ENCODE measurements at places on chromosomes 6 and 20.

DNA sequence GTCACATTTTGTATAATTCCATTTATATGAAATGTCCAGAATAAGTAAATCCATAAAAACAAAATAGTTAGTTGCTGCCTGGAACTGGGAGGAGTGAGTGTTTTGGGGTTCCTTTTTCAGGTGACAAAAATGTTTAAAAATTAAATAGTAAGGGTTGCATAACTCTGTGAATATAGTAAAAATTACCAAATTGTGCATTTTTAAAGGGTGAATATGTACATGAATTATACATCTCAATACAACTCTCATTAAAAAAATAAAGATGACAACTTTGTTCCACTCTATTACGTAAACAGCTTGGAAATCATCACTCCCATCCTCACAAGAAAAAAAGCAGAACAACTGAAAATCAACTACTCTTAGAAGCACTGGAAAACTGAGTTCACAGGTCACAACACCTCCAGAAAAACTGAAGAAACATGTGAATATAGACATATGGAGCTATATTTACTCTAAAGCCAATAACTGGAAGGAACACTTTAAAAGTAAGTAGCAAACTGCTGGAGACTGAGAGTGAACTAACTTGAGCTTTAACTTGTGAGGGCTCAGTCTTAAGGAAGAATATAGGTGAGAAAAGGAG, 40.0 kb downstream of the RANBP9 start:
- no peak for DNase-seq

- no peak for DNase-seq
Measured at GRCh38 chr6:119347466-119348095, 2.0 kb downstream of the MAN1A1 start.

DNA sequence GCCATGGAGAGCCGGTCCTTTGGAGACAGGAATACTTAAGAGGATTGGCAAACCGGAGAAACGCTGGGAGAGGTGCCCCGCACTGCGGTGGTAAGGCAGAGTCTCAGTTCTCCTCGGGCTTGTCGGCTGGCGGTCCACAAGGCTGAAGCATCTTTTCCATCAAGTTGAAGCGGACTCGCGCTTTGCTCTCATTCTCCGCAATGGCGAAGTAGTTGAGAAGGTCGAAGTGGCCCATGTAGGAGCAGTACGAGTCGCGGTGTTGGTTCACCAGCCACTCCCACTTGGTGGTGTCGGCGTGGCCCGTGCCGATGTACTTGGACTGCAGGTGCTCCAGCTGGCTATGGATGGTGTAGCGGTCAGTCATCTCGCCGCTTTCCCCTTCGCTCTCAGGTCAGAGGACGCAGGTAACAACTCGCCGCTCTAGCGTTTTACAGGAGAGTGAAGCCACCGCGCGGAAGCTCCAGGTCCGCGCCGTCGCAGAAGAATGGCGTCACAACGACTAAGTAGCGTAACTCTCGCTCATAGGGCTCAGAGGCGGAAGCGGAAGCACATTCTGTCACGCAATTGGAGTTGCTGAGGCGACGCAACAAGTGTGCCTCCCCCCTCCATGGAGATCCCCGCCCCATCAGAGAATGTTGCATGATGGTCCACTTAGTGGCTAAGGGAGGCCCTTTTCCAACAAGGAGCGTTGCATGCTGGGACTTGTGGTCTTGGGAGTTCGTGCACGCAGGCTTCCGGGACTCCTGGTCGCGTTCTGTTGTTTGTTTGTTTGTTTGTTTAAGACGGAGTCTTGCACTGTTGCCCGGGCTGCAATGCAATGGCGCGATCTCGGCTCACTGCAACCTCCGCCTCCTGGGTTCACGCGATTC, at the start of gene SF3B5:
SF3B5 (minus strand) TSS at position 440 of the 869 bp plus-strand sequence; CDS start at position 364, 76 bp downstream.
- peak; percentile 98 for DNase-seq

DNA sequence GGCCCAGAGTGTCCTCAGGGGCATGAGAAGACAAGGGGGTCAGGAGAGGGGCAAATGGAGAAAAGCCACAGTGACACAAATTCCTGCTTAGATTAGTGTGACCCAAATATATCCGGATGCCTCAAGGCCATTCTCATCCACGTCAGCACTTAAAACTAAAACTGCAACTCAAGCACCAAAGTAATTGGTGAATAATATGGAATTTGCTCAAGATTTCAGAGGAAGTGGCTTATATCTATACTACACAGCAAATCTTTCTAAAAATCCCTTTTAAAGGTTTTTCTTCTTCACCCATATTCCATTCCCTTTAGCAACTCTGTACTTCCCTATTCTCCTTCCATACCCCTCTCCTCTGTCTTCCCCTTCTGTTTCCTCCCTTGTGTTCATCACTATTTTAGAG, 15.2 kb downstream of the DEF6 start:
- no peak for DNase-seq

DNA sequence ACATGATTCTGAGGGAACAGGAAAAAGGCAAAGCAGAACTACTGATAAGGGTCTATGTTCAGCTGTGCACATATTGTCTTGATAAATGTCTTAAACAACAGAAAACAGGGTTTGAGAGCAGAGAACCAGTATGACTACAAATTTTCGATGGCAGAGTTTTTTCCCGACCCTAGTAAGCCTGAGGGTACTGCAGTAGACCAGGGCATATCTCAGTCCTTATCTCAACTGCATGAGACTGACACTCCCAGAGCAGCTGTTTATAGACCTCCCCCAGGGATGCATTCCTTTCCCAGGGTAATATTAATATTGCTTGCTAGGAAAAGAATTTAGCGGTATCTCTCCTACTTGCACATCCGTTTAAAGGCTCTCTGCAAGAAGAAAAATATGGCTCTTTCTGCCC, 1176.8 kb upstream of the ADGRB3 start:
- no peak for DNase-seq

GRCh38 chr6:134147034-134147533, 94.7 kb upstream of the SLC2A12 start:
- no peak for DNase-seq

GRCh38 chr6:55578537-55579363, at the start of gene HMGCLL1:
HMGCLL1 (minus strand) TSS chr6:55579192; CDS start chr6:55579055, 137 bp downstream.
- DNase-seq: no peak

GRCh38 chr6:30719356-30719755, 796 bp upstream of the TUBB start:
- no peak for DNase-seq

DNA sequence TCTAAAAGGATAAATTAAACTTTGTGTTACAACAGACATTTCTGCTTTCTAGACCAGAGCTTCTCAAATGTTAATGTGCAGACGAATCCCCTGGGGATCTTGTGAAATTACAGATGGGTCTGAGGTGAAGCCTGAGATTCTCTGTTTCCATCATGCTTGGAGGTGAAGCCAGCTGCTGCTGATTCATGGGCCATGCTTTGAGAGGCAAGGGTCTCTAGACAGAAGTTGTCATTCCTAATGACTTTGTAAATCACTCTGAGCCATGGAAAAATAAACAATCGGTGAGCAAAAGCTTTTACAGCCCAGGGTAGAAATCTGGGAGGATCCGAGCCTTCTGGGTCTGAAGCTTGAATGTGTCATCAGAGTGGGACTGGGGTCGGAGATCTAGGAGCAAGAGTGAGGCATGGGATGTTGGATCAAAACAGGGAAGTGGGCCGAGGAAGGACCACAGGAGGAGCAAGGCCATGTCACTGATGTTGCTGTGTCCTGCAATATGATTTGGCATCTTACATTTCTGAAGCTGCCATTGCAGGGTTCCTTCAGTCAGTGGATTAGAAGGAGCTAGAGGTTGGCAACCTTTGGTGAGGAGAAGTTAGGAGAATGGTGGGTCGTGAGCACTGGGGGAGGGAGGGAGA, 77.3 kb downstream of the TRMT11 start:
- no peak for DNase-seq

DNA sequence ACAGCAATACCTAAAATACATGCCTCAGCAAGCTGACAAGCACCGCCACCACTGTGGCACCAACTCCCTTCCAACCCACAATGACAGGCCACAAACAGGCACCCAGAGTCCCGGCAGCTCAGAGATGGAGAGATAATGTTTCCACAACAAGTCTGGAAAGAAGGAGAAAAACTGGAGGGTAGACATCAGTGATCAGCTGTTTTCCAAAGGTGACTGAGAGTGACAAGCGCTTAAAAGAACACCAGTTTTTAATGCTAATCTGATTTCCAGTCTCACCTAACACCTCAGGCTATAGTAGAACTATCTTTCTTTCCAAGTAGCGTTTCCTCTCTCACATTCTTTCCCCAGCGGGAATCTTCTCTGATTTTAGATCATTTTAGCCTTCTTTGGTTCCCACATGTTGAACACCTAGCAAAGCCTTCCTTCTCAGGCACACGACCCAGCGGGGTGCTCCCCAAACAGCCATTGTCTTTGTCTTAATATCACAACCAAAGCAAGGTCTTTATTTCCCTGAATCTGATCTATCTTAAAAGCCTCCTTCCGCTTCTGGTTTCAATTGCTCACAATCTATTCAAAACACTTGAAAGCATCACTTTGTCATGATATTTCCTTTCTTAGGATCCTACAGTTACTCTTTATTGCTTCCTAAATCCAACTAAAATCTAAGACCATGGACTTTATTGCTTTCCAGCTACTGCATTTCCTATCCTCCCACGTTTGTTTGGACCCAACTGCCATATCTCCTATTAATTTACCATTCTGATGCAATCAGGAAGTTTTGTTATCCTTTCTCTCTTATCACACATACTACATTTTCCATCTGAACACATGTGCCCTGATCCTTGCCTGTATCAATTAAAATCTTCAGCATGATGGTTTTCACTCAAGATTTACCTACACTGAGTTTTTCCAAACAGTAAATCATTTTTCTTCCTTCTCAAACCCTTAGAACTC, 282.7 kb downstream of the ADGB start:
- DNase-seq: no peak

- DNase-seq: no peak
Measured at GRCh38 chr6:13528777-13529343, 41.5 kb upstream of the GFOD1 start.

- peak; percentile 58 for DNase-seq
Measured at GRCh38 chr20:11544029-11544678, 373.5 kb upstream of the BTBD3 start.

DNA sequence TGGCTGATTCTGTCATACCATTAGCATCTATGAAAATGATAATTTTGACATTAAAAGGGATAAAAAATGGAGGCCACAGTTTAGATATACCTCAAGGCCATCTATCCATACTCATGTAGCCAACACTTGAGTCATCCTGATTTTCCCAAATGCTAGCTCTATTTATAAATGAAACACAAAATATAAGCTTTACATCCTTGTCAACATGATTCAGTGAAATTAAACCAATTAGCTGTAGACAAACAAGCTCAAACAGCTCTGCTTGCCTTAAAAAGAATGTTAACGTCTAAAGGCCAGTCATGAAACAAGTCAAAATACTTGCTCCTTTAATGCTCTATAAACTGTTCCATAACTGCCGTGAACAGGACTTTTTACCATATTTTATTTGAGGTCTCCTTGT, 40.3 kb downstream of the ABRACL start:
- DNase-seq: no peak

- DNase-seq: no peak
Measured at GRCh38 chr6:159832946-159833345, 32.9 kb downstream of the PNLDC1 start.

Measured in NCI-H1436 (cell line).